Ascending aorta (tissue), 2 donors: ENCODE measurements at places on chromosomes 1 and 21. TPM values are rescaled to one million over a fixed set of nuclear protein-coding genes. Genes with fewer than 3 reads are reported as not detected.

DNA sequence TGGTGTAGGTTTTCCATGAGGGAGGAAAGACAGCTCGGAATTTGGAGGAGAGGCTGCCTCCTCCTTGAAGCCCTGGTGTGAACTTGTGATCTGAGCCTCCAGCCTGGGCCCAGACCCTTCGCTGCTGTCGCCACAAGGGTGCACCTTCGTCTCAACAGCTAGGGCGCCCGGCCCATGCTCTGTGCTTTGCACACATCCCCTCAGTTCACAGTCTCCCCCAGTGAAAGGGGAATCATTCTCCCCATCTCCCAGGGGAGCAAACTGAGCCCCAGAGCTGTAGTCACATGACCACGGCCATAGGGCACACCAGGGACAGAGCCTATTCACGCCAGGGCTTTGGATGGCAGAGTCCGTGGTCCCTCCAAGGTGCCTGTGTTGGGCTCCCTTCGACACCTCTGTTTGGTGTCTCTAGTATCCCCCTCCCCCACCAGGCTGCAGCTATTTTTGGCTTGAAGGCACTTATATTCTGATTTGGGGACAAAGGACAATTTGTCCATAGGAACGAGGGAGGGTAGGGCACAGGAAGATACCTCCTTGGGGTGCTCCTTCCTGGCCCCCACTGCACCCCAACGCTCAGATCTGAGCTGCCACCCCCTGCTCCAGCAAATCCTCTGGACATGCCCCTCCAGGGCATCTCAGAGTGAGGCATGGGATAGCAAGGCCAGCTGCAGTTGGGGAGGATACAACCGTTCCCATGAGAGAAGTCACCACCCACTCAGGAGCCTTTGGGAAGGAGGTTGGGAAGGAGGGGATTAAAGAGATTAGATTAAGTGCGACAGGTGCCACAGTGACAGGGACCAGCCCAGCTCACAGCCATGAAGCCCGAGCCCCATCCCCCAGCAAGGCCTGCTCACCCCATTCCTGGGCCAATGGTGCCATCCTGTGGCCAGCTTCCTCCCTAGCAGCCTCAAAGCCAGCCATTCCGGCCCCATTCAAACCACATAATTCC, 15.7 kb downstream of the MATN1 start:
- H3K27me3 ChIP-seq = no peaks in the 10 kb centered on the region
- H3K4me3 ChIP-seq = no peak overlapping the region
- no peaks in the 10 kb centered on the region for H3K36me3 ChIP-seq
- no peak for DNase-seq

DNA sequence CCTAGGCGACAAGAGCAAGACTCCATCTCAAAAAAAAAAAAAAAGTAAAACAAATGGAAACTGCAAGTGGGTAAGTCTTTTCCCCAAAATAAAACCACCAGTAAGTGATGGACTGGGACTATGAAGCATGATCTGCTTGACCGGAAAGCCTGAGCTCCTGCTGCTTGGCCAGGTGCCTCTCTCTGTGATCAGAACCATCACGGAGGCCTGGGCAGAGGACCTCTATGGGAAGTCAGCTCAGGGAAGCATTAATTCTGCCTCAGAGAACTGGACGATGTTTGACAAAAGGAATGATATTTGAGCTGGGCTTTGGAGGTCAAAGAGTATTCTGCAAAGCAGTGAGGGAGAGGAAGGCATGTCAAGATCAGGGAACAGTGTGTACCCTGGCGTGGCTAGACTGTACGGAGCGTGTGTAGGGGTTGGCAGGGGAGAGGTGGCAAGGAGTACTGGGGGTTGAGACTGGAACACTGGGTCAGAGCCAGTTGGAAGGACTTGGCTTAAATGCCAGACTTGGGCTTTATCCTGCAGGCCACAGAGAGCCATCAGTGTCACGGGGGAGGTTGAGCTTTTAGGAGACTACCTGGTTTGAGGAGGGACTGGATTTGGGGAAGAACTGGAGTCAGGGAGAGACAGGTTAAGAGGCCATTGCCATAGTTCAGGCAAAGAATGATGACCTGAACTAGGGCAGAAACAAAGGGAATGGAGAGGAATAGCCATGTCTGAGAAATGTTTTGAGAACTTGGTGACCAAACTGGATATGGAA, 16.4 kb downstream of the ATP1A2 start:
- DNase-seq = peak; percentile 40
- peaks cover 64% of the 10 kb centered on the region for H3K36me3 ChIP-seq
- no peak overlapping the region for H3K4me3 ChIP-seq
- peak overlapping the region; percentile 86 for H3K27ac ChIP-seq

- H3K36me3 ChIP-seq = no peaks in the 10 kb centered on the region
- H3K27ac ChIP-seq = no peak overlapping the region
- H3K4me1 ChIP-seq = peaks cover 3% of the 10 kb centered on the region
- H3K4me3 ChIP-seq = no peak overlapping the region
- no peak for DNase-seq
- no peaks in the 10 kb centered on the region for H3K27me3 ChIP-seq
Measured at GRCh38 chr1:219276049-219276738, 102.5 kb downstream of the LYPLAL1 start.

GRCh38 chr1:192167011-192167410, 8.7 kb downstream of the RGS18 start:
- H3K4me1 ChIP-seq = no peaks in the 10 kb centered on the region
- DNase-seq = no peak
- H3K27ac ChIP-seq = no peak overlapping the region
- H3K4me3 ChIP-seq = no peak overlapping the region
- no peaks in the 10 kb centered on the region for H3K27me3 ChIP-seq

- H3K27ac ChIP-seq = peak overlapping the region; percentile 84
- H3K4me1 ChIP-seq = peaks cover 39% of the 10 kb centered on the region
- no peak overlapping the region for H3K4me3 ChIP-seq
- H3K36me3 ChIP-seq = peaks cover 55% of the 10 kb centered on the region
- no peak for DNase-seq
- H3K27me3 ChIP-seq = no peaks in the 10 kb centered on the region
Measured at GRCh38 chr1:36351227-36351977, 28.0 kb upstream of the EVA1B start.

MCOLN2 gene
- total RNA-seq = not detected

S100A7A gene
- not detected for total RNA-seq

NADK gene
- total RNA-seq = 104 TPM

FCGR2B gene
- total RNA-seq = 14.5 TPM

PDE4B gene
- total RNA-seq = 4.5 TPM
